ENCODE measurements at places on chromosomes 1 and 21.

- no peak for DNase-seq
Observed at GRCh38 chr1:111197598-111198284, 2.7 kb downstream of the DENND2D start.

GRCh38 chr1:7383671-7384520 lies 387.2 kb upstream of the VAMP3 start:
- DNase-seq, result no peak

GRCh38 chr1:63731117-63732043 lies 42.4 kb upstream of the ROR1 start:
- DNase-seq, result peak; percentile 98

- no peak for DNase-seq
Observed at GRCh38 chr1:86470859-86471258, 2.1 kb downstream of the CLCA1 start.

DNA sequence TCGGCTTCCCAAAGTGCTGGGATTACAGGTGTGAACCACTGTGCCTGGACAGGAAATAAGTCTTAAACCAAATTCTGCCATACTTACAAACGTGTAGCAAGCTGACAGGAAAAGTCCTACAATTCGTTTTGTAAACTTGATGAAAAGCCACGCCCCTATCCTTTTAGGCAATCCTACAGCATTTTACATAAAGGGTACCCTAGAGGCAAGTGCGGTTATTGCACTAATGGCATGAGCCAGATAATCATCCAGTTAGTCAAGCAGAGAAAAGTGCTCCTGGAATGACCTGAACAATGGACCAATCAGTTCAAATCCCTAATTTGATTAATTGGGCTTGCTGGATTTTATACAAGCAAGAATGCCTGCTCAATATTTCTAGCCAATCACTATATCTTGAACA lies 338.2 kb downstream of the KIF26B start:
- no peak for DNase-seq

- peak; percentile 98 for DNase-seq
Observed at GRCh38 chr1:38012363-38013226, at the start of gene UTP11. Gene UTP11, plus strand, starts transcription at chr1:38012734. Its CDS starts 69 bp downstream, at chr1:38012803.

GRCh38 chr1:16013220-16013907 lies 4.5 kb downstream of the HSPB7 start:
- no peak for DNase-seq
